GOT3 (cell line): ENCODE measurements at places on chromosomes 16 and 17.

GRCh38 chr17:51650202-51650601 lies 389.9 kb downstream of the UTP18 start:
- no peak for DNase-seq

DNA sequence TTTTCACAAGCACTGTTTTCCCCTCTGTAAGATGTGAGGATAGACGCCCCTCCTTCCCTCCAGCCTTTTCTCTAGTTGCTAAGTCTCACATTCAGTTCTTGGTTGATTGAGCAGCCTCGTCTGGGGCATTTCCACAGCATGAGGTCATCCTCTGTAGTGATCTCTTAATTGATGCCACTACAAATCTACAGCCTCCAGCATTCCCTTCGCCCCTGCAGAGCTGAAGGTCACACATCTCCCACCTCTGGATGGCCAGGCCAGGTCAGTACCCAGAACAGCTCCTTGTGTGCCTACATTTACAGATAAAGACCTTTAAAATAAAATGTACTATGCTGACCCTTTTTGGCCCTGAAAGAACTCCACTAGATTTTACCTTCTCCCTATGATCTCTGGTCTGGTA lies 32.5 kb upstream of the CDH11 start:
- DNase-seq, result no peak

DNA sequence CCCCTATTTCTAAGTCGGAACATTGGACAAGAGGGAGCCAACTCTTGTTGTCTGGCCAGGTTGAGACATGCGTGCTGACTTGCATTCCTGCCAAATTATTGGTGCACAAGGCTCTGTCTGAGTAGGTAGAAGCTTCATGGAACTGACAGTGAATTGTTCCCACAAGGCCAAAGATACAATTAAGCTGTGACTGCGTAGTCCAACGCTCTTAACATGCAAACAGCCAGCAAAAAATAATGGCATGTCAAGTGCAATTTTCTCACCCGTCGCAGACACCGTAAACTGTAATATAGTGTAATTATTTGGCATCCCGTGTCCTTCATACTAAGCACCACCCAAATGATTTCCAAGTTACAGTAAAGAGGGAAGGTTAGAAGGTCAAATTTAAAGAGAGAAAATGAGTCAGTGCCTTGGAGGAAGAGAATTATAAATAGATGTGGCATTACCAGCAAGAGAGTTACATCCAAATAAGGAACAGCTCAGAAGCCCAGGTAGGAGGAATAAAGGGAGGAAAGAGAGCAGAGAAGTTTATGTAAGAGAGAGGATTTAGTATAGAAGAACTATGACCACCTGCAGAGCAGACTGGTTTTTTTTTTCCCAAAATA lies 21.8 kb downstream of the CDH8 start:
- no peak for DNase-seq

DNA sequence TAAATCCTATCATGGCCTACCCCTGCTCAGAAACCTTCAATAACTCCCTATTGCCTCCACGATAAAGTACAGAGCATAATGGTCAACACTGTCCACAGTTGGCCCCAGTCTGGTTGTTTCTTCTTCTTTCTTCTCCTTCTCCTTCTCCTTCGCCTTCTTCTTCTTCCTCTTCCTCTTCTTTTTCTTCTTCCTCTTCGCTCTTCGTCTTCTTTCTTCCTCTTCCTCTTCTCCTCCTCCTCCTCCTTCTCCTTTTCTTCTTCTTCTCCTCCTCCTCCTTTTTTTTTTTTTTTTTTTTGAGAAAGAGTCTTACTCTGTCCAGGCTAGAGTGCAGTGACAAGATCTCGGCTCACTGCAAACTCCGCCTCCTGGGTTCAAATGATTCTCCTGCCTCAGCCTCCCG lies 23.8 kb downstream of the MRM1 start:
- no peak for DNase-seq

GRCh38 chr17:28957992-28958355 lies 6.7 kb upstream of the PHF12 start:
- no peak for DNase-seq

DNA sequence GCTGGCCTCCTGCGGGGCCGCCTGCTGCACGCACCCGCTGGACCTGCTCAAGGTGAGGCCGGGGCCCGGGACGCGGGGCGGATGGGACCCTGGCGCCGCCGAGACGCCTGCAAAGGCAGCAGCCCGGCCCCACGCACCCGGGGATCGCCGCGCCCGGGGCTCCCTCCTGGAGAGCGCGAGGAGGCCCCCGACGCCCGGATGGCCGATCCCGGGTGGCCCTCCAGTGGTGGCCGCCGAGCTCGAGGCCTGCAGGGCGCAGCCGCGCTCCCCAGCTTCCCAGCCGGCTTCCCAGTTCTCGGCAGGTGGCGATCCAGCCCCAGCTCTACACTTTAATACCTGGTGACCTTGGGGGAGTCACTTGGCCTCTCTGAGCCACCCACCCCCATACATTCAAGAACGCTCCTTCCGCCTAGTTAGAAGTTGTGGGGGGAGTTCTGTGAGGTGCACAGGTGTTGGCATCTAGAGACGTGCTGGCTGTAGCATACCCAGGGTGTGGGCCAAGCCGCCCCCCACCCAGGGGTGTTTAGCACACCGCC lies 452 bp downstream of the SLC25A10 start:
- no peak for DNase-seq

DNA sequence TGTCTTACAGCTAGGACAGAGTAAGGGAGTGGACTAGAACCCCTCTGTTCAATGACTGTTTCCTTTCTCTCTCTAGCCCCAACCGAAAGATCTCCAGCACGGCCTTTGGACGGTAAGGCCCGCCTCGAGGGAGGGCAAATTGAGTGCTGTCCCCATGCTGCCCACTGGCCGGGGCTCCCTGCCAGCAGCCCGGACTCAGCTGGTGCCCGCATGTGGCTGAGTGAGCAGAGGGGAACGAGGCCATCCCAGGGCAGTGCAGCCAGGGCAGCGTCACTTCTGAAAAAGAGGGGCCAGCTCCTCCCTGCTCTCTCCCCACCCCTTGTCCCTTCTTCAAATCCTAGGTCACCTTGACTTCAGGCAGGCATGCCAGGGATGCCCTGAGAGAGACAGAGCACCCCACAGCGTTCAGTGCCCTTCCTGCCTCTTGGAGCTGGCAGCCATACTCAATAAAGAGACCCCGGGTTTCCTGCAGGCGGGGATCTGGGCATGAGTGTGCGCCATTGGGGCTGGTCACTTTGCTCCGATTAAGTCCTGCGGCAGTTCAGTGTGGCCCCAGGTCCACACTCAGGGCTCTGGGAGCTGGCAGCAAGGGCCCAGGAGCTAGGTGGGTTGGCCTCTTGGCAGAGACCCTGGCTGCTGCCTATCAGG lies 130.9 kb downstream of the RAB11FIP4 start:
- no peak for DNase-seq

DNA sequence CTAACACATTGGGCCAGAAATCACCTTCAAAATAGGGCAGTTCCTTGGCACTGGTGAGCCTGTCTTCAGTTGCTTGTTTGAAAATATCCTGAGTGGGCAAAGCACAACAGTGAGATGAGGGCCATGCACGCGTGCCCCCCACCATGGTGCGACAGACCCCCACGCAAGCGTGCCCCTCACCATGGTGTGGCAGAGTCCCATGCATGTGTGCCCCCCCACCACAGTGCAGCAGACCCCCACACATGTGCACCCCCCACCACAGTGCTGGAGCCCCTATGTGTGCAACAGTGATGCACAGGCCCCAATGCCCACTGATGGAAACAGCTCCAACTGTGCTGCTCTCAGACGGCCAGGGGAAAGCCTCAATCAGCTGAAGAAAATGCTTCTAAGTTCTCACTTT lies 18.8 kb upstream of the TRAP1 start:
- DNase-seq, result no peak

DNA sequence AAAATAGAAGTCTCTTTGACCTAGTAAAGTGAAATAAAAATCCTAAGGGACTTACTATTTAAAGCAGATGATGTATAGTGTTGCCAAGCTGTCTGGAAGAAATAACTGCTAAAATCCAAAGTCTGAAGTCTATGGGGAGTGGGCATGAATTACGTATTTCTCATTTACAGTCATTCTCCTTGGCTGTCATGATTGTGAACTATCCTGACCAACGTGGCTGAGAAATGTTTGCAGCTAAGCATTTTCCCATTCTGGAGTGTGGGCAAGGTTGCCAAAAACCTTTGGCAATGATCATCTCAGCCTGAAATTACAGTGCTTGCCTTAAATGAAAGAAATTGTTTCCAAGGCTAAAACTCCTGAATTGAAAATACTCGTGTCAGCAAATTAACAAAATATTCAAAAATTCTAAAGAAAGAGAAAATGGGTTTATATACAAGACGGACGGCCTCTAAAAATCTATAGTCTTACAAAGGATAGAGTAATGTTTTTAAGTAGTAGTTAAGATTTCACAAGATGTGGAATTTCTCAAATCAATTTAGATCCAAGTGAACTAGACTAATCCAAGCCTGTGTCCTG lies 77.0 kb downstream of the CACNG1 start:
- DNase-seq, result no peak

DNA sequence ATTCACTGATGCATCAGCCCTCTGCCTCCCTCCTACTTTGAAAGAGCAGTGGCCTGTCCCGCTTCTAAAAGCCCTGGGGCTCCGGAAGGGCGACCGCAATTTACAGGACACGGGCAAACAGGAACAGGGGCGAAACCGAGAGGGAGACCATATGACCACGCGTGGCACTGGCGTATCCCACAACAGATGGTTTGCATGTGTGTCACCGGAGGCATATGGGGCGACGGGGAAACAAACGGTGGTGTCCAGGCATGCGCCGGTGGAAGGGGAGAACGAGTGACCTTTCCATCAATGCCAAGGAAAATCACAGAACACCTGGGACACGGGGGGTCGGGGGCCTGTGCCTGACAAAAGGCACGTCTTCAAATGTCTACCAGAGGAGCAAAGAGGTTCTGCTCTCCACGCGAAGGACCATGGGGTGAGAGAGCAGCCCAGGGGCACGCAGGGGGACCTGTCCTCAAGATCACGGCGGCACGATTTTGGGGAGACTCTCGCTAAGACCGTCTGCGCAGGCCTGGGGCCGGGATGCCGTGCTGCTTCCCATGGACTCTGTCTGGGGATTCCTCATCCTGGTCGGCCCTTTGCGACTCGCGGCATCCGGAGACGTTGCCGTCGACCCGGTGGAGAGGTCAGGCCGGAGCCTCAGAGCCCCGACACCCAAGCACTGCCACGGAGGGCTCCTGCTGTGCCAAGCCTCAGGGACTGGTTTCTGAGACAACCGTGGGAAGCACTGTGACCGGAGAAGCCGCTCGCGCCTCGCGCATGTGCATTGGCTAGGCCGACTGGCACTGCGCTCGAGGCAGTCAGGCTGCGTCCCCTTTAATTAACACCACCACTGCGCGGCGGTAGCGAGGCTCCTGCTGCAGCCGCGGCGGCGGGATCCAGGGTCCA lies 12.8 kb upstream of the KCNJ18 start:
- DNase-seq, result no peak

DNA sequence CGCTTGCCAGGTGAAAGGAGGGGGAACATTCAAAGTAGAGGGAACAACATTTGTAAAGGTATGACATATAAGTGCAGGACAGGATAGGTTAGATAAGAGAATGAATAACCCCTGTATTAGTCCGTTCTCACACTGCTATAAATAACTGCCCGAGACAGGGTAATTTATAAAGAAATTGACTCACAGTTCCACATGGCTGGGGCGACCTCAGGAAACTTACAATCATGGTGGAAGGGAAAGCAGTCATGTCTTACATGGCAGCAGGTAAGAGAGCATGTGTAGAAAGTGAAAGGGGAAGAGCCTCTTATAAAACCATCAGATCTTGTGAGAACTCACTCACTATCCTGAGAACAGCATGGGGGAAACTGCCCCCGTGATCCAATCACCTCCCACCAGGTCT lies 223.8 kb downstream of the SOX9 start:
- no peak for DNase-seq

GRCh38 chr16:30005341-30006094 lies 5.3 kb downstream of the DOC2A start:
- no peak for DNase-seq

- DNase-seq, result no peak
Measured at GRCh38 chr17:37194208-37194607, 181.6 kb upstream of the C17orf78 start.

- DNase-seq, result no peak
Measured at GRCh38 chr17:7466639-7467341, 12.6 kb downstream of the ZBTB4 start.

DNA sequence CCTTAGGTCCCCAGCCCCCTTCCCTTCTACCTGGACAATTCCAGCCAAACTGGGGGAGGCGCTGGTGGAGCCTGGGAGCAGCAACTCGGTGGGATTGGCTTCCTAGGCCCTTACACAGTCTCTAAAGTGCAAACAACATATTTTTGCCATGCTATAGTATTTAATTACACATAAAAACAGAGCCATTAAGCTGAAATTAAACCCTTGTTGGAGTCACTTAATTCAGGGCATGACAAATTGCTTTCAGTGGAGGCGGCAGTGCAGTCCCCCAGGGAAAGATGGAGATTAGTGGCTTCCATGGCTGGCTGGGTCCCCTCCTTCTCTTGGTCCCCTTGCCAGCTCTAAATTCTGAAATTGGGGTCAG lies 17.3 kb downstream of the IGFBP4 start:
- DNase-seq, result no peak

- DNase-seq, result no peak
Measured at GRCh38 chr17:82278786-82279391, 5.4 kb upstream of the CSNK1D start.

DNA sequence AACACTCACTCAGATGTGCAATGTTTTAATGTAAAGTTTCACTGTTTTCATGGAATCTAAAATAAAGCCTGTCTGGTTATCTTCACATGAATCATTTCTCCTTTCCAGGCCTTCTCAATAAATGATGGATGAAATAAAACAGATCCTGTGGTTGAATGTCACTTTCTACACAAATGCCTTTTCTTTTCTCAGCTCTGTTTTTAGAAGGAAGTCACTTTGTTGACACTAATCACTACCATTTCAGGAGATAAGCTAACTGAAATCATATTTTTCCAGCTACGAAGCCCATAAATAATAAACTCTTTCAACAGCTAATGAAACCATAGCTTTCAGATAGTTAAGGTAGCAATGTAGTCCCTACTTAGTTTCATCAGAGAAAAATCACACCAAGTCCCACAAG lies 17.9 kb downstream of the NME2 start:
- no peak for DNase-seq

DNA sequence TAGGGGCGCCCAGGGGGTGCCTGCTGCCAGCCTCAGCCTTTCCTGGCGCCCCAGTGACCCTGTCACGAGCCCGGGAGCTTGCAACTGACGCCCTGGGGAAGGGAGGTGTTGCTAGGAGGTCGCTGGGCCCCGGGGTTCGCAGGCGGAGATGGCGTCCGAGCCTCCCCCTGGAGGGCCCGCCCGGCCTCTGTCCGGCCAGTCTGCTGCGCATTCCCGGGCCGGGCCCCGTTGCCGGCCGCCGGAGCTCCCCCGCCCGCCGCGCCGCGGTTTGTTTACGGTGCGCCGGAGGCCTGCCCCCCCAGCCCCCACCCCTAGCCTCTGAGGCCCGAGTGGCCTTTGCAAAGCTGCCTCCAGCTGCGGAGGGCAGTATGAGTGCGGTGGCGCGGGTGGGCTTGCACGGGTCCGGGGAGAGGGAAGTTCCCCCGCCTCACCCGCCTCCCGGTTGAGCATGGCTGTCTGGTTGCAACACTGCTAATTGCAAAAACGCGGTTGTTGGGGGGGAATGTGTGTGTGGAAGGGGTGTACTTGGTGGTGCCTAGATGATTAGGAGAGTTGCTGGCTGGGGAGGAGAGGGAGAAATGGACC lies 514 bp downstream of the THRA start:
- DNase-seq, result no peak
